ENCODE measurements at places on chromosomes 6 and 20.

DNA sequence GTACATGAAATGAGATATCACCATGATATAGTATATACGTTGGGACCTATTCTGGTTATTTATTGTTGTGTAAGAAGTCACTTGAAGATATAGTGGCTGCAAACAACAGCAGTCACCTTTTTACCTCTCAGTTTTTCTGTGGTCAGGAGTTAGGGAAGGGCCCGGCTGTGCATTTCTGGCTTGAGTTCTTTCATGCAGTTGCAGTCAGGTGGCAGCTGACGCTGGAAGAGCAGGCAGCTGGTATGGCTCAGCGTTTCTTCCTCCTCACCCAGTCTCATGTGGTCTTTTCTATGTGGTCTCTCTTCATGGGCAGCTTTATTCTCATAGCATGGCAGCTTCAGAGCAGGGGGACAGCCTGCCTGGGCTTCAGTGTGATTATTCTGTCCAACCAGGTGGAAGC, 154.4 kb downstream of the PLCB4 start:
- DNase-seq: no peak

DNA sequence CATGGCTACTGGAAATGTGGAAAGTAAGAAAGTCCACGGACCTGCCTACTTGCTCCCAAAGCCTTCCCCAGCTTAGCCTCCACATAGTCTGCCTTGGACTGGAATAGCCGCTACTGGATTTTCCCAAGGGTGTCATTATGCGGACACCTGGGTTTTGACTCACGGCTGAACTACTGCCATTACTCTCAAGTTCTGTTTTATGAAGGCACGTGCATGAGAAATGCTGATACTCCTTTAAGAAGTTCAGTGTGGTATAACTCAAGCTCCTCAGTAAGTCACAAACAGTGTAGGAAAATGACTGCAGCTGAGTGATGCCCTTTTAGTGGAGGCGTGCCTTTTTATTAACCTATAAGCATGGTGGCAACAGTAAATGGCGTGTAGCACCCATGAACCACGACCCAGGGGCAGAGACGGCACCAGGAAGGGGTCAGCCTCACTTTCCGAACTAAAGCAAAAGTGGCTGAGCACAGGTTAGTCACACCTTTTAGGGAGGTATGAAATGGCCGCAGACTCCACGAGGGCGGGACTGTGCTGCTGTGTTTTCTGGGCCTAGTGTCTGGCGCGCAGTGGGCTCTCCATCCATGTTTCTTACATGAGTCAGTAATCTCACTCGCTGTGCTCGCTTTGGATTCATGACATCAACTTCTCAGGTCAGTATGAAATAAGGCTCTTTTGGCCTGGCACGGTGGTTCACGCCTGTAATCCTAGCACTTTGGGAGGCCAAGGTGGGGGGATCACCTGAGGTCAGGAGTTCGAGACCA, 23.9 kb downstream of the PSMG4 start:
- no peak for DNase-seq

- no peak for DNase-seq
Measured at GRCh38 chr6:125022391-125022989, 60.3 kb downstream of the RNF217 start.

GRCh38 chr6:39839445-39839844, 47.3 kb downstream of the DAAM2 start:
- no peak for DNase-seq

DNA sequence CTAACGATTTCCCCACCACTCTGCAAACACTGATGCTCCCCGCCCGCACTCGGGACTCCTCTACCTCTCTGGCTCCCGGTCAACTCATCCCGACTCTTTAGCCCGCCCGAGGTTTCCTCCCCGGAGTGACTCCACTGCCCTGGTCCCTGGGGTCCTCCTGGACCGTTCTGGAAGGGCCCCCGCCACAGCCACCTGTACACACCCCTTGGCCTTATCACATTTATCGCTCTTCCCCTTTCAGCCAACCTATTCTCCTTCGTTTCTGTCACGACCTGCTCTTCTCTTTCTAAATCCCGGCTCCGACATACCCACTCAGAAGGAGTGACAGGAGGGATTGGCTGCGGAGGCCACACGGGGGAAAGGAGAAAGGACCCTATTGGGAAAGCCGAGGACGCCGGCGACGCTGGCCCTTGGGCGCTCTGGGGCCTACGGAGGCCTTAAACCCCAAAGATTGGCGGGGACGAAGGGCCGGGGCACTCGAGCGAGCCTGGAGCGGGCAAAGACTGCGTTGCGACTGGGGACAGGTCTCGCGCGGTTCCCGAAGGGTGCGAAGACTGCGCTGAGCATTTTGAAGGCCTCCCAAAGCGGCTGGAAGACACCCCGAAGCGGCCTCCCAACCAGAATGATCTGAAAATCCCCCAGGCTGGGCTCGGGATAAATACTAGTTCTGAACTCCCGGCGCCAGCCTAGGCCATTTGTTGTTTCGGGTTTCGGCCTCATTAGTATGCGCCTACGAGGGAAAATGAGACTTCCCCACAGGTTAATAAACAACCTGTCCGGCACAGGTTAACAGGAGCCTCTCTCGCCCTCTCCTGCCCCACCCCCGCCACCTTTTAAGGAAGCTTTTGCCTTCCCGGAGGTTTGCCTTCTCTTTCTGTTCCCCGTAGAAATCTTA, 9.2 kb downstream of the SIM1 start:
- DNase-seq: no peak

- no peak for DNase-seq
Measured at GRCh38 chr6:122408702-122409458, 9.4 kb downstream of the HSF2 start.

DNA sequence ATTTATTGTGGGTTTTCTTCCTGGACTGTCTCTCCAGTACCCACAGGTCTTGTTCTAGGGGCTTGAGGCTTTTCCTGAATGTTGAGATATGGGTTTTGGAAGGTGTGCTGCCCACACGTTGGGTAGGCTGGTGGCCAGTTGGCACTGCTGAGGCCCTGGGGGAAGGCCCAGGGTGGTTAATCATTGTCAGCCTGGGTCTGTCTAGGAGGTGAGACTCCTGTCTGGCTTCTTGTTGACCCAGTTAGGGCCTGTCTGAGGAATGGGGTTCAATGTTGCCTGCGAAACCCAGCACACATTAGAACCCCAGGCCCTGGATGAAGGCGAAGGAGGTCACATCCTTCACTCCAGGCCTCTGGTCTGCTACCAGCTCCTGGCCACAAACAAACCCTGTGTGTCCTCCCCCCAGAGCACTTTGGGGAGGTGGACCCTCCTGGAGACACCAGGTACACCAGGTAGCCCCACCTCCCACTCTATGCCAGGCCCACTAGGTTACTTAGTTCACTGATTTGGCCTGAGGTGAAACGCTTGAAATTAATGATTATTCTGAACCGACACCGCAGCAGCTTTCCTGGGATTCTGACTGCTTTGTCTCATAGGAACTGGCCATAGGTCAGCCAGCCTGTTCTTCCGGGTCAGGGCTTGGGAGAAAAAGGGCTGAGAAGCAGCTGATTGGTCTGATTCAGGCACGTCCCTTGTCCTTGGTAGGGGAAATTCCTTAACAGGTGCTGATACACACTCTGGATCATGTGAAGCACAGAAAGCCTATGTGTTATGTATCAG, 15.2 kb downstream of the DNMT3B start:
- no peak for DNase-seq

DNA sequence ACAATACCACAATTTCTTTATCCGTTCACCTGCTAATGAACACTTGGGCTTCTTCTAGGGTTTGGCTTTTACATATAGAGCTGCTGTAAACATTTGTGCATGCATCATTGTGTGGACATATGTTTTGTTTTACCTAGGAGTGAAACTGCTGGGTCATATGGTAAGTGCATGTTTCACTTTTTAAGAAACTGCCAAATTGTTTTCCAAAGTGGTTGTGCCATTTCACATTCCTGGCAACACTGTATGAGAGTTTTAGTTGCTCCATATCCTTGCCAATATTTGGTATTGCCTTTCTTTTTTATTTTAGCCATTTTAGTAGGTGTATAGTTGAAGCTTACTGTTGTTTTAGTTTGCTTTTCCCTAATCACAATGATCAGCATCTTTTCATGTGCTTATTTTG, 14.1 kb upstream of the RPN2 start:
- DNase-seq: no peak

DNA sequence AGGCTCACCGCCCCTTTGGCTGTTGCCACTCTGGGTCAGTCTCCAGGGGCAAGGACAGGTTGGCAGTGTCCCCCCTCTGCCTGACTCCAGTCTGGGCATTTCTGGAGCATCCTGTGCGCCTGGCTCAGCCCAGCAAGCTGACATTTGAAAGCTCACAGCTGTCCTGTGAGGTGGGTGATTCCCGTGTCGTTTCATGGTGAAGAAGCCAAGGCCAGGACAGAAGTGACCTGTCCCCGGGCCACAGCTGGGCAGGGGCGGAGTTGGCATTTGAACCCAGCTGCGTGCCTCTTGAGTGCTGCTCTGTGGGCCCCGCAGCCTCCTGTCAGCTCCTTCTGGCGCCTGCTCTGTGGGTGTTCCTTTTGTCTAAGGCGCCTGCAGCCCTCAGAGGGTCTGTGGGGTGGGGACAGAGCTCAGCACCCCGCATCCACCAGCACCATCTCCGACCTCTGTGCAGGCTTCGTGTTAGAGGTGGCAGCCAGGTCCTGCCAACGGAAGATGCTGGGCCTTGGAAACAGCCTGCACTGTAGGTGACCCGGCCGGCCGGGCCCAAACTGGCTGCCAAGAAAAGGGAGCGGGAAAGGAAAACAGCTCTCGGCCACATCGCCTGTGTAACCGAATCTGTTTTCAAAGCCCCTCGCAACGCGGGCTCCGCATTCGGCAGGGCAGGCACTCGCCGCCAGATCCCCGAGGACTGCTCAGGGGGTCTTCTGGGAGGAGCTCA, 5.8 kb upstream of the GATA5 start:
- DNase-seq: no peak

DNA sequence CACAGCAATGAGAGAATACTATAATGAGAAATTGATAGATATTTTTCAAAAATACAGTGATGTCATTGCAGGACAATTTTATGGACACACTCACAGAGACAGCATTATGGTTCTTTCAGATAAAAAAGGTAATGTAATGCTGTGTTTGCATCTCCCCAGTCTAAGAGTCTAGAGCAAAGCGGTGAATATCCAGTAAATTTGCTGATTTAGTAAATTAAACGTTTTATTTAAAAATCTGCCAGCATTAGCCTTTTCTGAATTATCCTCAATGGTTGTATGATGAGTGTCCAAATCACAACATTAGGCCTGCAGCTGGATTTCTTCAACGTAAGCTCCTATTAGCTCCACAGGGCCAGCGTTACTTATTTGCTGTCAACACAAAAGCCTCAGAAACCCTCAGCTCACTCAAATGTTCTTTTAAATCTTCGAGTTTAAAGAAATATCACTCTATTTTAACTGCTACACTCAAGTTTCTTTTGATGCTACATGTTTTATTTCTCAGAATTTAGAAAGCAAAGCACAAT, 16.0 kb downstream of the SMPDL3A start:
- no peak for DNase-seq

- no peak for DNase-seq
Measured at GRCh38 chr6:169881976-169882375, 130.6 kb downstream of the ERMARD start.

GRCh38 chr6:133456439-133456838, 215.3 kb downstream of the EYA4 start:
- no peak for DNase-seq

- no peak for DNase-seq
Measured at GRCh38 chr20:24718696-24719095, 230.4 kb upstream of the CST7 start.

Measured in activated CD4-positive, CD25-positive, alpha-beta regulatory T cell treated with anti-CD3 and anti-CD28 coated beads, Interleukin-2, amount 50 U/mL, for 16 hours (primary cell).